ENCODE measurements at places on chromosomes 13 and 19.

DNA sequence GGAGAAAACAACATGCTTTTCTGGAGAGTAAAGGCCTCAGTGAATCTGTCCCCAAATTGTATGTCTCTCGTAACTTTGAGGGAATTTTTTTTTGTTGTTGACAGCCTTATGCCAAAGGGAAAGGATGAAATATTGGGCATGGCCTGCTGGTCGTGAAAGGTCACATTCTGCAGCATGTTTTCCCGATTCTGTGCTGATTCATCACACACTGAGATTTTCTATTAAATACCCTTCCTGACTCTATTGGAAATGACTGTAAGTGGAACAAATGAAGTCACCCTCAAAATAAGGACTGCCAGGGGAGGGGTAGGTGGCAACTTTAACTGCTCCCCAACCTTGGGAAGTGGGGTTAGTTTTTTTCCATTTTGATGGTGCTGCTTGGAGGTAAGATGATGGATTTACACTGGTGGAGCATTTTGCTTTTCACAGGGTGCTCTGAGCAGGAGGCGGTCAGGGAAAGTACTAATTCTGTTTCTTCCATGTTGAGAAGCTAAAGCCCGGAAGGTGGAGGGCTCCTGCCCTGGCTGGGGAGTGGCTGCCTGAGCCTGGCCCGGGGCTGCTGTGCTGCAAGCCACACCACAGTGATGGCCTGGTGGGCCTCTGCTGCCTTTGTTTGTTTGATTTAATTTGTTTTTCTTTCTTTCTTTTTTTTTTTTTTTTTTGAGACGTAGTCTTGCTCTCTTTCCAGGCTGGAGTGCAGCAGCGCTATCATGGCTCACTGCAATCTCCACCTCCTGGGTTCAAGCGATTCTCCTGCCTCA, 116.8 kb upstream of the SPATA13 start:
- no peak for DNase-seq

DNA sequence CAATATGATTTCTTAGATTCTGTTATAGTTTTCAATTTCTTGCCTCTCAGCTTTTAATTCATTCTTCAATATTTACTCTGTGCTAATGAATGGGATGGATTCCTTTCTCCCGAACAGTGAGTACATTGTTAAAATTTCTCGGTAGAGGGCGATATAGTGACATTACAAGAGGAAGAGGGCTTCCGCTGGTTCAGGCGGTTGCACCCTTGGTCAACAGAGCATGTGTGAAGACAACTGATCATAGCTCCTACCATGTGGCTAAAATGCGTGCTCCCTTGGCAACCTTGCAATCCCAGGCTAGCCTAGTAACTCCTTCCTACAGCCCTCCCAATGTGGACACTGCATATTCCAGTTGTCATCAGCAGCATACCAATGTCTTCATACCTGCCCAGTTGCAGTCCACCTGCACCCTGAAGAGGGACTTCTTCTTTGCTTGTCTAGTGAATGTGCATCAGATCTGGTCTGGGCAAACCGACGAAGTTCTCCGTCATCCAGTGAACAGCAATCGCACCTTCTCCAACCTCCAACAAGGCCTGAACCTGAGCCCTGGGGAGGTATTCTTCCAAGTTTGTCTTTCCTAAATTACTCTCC, 653.0 kb upstream of the GPC6 start:
- no peak for DNase-seq

GRCh38 chr19:7272856-7273578, 21.2 kb downstream of the INSR start:
- DNase-seq, result no peak

DNA sequence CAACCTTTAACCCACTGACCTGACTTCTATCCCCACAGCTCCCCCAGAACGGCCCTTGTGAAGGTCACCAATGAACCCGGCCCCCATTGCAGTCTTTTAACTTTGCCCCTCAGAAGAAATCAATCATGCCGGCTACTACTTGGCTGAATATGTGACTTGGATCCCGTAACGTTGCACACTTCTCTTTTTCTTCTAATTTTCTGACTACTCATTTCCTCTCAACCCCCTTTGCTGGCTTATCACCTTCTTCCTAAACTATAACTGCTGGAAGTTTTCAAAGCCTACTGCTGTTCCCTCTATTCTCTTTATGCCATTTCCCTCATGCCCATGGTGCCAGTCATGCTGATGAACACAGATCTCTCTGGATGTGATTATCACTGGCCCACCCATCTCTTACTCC, 367.6 kb downstream of the DNAJC15 start:
- no peak for DNase-seq

DNA sequence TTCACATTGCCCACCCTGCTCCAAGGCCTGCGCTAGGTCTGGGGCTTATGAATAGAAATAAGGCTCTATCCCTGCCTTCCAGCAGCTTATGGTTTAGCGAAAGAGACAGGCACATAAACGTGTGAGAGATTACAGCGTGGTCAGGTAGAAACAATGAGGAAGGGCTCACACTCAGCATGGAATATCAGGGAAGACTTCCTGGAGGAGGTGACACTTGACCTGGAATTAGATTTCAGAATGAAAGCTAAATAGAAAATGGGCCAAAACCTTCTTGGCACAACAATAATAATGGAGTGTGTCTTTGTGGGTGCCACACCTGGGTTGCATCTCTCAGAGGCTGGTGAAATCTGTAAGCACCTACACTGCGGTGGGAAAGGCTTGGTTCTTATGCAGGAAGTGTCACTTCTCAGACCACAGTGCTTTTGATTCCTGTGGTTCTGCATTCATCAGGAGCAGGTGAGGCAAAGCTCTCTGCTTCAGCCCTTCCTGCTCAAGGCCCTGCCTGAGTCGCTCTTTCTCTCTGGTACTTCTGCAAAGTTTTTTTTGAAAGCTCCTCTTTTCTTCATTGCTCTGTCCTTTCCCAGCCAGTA, 430.3 kb downstream of the ZNF536 start:
- no peak for DNase-seq

- no peak for DNase-seq
Observed at GRCh38 chr13:67138970-67139369, 91.2 kb downstream of the PCDH9 start.

DNA sequence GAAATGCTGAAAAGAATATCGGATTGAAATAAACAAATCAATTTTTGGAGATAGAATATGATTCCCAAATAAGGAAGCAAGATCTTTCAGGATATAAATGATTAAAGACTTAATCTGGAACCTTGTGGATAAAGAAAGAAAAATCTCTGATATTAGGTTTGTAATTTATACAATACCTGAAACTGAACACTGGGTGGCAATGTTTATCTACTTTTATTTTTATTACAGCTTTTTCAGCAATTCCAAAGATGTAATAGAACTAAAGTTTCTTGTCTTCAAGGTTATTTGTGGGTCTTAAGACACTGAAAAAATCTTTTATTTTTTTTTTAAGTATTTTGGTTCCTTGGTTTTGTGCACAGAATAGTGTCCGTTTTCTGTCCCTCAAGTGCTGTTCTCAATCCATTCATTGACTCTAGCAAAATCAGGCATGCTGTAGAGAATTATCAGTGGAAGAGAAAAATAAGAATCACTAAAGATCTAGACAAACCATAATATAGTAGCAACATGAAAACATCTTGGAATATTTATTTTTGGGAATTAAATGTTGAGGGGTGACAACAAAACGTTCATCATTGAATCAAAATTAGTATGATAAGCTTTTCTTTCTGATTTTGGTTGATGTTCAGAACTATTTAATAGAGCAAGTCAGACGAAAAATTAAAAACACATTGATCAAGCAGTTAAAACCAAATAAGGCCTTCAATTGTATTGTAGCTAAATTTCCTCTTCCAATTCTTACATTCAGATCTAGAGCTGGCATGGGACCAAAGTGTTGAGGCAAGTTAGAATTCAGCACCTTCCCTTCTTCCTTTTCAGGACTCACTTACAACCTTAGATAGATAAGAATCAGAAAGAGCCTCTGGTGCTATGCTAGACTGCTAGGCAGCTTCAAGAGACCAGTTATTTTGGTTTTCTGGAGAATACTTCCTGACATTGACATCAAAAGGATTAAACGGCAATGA, 704.4 kb upstream of the PCDH20 start:
- DNase-seq, result peak; percentile 36

DNA sequence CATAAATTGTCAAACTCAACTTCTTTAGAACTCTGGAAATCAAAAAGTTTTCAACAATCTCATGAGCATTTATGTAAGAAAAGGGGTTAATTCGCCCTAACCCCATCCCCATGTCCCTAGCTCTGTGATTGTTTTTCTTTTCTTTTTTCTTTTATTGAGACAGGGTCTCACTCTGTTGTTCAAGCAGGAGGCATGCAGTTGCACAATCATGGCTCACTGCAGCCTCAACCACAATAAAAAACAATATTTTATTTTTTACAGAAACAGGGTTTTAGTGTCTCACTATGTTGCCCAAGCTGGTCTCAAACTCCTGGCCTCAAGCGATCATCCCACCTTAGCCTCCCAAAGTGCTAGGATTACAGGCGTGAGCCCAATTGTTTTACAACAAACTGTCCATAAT, 16.7 kb downstream of the VWA8 start:
- no peak for DNase-seq

DNA sequence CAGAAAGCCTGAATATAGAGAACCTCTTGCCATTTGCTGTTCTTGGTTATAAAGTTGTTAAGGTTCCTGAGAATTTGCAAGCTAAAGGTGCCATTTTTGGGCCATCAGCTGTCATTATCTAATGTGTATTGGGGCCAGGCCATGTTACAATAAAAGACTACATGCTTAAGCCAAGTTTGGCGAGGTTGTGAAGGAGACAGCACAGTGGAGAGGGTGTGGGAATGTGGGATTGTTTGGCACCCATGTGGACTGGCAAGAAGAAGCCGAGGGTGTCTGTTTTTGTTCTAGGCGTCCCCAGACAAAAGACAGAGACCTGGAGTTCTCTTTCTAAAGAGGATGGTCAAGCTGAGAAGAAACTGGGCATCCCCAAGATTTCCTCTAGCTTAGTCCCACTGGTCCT, 64.7 kb downstream of the ZNF44 start:
- no peak for DNase-seq

DNA sequence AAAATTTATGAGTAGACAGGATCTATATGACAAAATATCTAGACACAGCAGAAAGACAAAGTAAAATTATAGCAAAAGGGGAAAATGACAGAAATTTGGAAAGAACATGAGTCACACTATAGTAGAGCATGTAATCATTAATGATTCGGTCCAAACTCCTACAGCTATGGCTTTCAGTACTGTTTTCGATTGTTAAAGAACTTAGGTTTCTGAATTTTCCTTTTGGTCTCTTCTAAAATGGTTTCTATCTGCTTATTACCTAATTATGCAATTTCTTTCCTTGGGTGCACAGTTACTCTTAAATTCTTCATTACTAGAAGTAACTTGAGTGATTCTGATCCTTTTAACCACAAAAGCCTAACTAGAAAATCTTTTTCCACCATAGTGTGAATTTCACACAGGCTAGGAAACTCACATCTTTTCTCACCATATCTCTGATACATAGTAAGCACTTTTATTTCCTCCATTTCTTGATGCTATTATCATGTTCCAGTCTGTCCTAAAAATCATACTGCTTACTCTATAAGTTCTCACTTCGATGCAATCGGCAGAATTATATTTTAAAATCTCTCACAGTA, 1101.4 kb downstream of the PCDH9 start:
- no peak for DNase-seq

DNA sequence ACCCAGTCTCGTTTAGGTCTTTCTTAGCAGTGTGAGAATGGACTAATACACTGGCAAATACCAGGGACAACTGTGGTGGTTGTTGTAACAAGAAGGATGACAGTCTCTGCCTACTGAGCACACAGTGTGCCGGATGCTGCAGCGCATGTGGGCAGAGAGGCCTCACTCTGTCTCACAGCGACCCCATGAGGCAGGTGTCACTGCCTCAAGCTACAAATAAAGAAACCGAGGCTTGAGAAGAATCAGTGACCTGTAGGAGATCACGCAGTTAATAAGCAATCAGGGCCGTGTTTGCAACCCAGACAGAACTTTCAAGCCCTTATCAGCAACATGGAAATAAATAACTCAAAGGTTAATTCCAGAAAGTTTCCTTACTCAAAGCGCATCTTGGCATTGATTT, 40.5 kb upstream of the GAS6 start:
- DNase-seq, result peak; percentile 26

- DNase-seq, result no peak
Observed at GRCh38 chr19:18506101-18506930, 15.6 kb downstream of the ELL start.

DNA sequence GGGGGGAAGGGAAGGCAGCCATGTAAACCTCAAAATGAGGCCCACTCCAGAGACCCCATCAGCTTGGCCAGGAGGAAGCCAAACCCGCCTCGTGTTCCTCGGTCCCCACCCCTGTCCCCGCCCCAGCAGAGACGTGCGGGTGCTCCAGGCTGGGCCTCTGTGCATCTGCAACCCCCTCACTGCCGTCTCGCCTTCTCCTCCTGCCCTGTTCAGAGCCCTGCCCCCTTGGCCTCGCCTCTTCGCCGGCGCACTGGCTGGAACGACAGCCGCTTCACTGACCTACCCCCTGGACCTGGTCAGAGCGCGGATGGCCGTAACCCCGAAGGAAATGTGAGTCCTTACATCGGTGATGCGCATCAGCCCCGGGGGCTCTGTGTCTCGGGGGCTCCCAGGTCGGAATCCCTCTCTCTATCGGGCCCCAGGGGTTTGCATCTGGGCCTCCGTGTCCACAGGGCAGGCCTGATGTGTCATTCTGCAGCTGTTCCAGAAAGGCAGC, 32.2 kb downstream of the TMEM161A start:
- no peak for DNase-seq

DNA sequence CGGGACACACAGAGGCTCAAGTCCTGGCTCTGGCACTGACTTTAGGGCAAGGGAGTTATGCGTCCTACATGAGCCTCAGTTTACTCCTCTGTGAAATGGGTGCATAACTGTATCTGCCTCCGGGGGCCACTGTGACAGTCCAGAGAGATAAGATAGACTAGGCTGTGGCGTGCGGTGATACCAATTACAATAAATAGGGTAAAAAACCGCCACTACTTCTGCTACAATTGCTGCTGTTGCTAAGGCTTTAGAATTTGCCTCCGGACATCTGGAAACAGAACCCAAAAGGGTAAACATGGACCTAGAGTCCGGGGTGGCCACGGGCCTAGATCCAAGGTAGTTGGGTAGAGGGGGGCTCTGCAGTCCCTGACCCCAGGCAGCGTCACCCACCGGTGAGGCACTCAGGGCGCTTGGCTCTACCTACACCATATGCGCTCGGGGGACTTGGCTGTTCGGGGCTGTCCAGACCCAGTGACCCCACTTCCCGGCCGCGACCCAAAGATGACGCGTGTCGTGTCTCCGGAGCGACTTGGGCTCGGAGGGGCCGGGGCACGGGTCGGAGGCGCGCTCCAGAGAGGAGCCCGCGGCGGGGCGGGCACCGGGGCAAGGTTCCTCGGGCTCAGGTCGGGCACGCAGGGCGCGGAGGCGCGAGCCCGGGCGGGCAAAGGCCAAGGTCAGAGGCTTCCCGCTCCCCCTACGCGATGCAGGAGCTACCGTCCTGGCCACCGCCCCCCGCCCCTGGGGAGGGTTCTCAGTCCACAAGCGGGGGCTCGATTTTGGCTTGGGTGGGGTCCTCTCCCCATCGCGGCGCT, 1.1 kb downstream of the INSR start:
- no peak for DNase-seq

Measured in SK-N-DZ (cell line).